ENCODE measurements at places on chromosomes 4 and X.

GRCh38 chr4:139740531-139741041, 75.0 kb downstream of the MGST2 start:
- peak; percentile 97 for DNase-seq

- DNase-seq = no peak
Measured at GRCh38 chr4:13990596-13991589, 363.4 kb upstream of the BOD1L1 start.

DNA sequence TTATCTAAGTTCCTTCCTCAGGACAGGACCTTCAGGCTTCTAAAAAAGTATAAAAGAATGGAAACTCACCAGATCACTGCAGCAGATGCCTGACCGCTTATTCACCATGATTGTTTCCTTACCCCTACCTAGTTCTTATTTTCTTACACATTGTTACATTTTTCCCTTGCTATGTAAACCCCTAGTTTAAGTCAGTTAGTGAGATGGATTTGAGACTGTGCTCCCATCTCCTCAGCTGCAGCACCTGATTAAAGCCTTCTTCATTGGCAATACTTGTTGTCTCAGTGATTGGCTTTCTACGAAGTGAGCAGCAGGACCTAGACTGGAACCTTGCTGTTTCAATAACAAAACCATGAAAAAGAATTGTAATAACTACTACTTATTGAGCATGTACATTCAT, 4.7 kb downstream of the SPARCL1 start:
- DNase-seq = no peak

DNA sequence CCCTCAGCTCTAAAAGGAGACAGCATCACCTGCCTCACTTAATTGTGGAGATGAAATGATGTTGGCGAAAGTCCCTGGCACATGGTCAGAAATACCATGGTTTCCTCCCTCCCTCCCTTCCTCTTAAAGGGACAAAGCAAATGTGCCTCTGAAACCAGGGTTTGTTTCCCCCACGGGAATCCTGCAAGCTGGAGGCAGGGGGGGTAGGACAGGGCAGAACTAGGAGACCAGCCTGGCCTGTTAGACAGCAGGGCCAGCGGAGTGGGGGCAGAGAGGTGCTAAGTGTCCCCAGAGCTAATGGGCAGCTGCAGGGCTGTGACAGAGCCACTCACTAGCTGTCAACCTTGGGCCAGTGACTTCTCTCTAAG, 5.7 kb downstream of the RTL5 start:
- DNase-seq = no peak

DNA sequence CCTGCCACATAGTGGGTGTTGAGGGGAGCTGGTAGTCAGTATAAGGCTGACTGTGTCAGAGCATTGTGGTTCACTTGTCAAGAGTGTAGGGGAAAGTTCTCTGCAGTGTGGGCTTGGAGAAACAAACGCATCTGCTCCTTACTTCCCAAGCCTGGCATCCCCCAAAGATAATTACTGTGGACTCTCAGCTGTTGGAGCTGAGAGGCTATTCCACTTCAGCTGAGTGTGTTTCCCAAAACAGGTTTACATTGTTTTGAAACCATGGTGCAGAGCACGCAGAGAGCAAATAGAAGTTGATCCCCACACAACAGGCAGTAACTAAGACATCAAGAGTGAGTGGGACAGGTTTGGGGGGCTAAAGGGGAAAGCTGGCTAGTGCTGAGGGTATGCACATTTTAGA, 181.0 kb upstream of the EOLA2 start:
- no peak for DNase-seq
